Endothelial cell (in vitro differentiated cells): ENCODE measurements at places on chromosomes 11 and 22. TPM values are rescaled to one million over a fixed set of nuclear protein-coding genes. Genes with fewer than 3 reads are reported as not detected.
A peak's percentile ranks its signal among the peaks of the same experiment; 100 is the strongest.

The C11orf42 gene
- not detected for total RNA-seq

The OR9G4 gene
- total RNA-seq, result not detected

- DNase-seq, result peak; percentile 22
Measured at GRCh38 chr22:20247010-20247505, 21.1 kb downstream of the RTN4R start.

- DNase-seq, result no peak
Measured at GRCh38 chr11:118521892-118522311, 5.4 kb upstream of the TTC36 start.

The CRYAB gene
- total RNA-seq, result not detected

The TMEM151A gene
- not detected for total RNA-seq

- no peak for DNase-seq
Measured at GRCh38 chr11:80816966-80817365, 1376.1 kb upstream of the TENM4 start.

The ADORA2A gene
- 18.5 TPM for total RNA-seq

DNA sequence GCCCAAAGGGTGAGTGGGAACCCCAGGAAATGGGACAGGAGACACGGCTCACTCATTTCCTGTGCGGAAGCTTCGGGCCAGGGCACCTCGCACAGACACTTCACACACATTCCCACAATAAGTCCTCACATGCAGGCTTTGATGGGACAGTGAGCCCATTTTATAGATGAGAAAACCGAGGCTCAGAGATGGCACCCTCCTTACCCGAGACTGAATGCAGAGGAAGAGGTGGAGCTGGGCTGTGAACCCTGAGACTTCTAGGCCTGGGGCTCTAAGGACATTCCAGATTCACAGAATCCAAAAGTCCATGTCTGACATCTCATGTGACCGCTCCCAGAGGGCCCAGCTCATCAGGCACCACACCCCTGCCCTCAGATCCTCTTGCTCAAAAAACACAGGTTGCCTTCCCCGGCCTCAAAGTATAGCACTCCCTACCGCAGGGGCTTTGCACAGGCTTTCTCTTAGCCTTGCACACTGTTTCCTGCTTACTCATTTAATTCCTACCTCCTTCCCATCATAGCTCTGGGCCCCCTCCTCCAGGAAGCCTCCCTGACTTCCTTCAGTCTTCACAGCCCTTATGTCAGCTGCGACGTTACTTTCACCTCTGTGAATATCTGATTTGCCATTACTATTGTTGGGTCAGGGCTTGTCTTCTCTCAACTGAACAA lies 57.1 kb upstream of the TCF20 start:
- no peak for DNase-seq

The SHANK3 gene
- 223 TPM for total RNA-seq

GRCh38 chr11:39236916-39237315 lies 2222.5 kb downstream of the LRRC4C start:
- DNase-seq, result no peak

DNA sequence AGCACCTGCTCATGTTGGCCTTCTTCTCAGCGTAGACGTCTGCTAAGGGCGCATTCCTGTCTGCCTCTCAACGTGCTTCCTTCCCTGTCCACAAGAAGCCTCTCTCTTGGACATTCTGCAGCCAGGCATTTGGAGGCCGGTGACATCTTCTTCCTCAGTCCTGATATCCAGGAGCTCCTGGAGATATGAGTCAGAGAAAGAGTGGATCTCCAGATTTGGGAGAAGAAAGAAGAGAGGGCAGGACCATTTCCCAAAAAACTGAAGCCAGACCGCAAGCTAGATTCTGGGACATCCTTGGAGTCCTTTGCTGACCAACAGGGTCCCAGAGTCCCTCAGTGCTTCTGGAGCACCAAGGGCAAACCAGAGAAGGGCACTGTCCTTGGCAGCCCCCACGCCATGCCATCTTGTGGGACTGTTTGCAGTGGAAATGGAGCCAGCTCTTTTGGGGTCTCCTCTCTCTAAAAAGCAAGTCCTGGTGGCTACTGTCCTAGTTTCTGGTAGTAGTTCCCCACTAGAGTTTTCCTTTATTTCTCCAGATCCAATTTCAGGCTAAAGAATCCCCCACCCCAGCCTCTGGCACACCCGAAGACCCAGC lies 36.1 kb upstream of the SYT13 start:
- DNase-seq, result no peak

GRCh38 chr11:1302461-1303125 lies 6.8 kb downstream of the TOLLIP start:
- no peak for DNase-seq

GRCh38 chr11:122933416-122933815 lies 48.2 kb downstream of the BSX start:
- DNase-seq, result no peak

The SLC25A18 gene
- 2.2 TPM for total RNA-seq

DNA sequence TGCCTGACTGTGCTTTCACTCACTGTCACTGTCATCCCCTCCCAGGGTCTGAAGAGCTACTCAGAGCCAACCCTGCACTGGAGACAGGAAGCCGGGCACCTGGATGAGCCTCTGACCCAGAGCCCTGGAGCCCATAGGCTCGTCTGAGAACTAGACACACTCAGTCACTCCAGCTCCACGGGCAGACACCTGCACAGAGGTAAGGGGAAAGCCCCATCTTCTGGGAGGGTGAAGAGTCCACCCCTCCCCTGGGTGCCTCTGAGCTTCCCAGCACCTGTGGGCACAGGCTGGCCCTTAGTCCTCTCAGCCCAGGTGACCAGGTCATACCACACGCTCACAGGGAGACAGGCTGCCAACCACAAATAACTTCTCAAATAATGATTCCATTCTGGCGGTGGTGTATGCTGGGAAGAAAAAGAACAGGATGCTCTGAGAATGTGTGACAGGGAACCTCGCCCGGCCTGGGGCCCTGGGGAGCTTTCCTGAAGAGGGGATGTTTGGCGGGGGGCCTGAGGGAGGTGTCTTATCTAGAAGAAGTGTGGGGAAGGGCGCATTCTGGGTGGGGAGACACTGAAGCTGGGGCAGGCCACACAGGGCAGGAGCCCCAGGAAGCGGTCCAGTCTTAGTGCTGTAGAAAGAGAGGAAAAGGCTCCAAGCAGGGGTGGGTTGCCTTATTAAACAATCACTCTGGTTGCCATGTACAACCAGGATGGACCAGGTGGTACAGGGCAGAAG lies 5.3 kb downstream of the CCDC157 start:
- DNase-seq, result no peak
